Bronchial epithelial cell (primary cell): ENCODE measurements at places on chromosomes 2 and 18. TPM values are rescaled to one million over a fixed set of nuclear protein-coding genes. Genes with fewer than 3 reads are reported as not detected.

The LINC00305 gene
- total RNA-seq, result not detected in 2 replicates

The DLX1 gene
- total RNA-seq, result not detected in 2 replicates

The C2orf66 gene
- under 0.01 and 0.38 TPM in 2 replicates for total RNA-seq

The FOXD4L1 gene
- 0.13 and 0.26 TPM in 2 replicates for total RNA-seq

The ERMN gene
- total RNA-seq, result not detected in 2 replicates

The ITGB6 gene
- 21.1 and 31.5 TPM in 2 replicates for total RNA-seq

GRCh38 chr2:165533331-165533730, 63.8 kb downstream of the CSRNP3 start:
- no peak for DNase-seq

DNA sequence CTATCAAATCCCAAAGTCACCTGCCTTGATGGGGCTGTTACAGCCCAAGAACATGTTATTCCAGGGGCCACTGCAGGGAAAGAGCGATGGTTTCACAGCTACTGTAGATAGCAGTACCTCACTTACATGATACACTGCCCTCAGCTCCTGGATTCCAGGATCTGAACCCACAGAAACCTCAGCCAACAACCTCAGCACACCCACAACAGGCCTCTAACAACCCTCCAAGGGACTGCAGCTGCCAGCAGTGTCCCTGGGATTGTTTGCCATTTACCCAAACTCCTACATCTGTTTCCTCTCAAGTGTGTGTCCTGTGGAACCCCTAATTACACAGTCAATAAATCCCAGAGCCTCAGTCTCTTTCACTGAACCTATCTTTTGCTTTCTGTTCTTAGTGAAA, 28.2 kb downstream of the OSBPL1A start:
- no peak for DNase-seq

GRCh38 chr2:186560254-186560653, 29.6 kb upstream of the ITGAV start:
- no peak for DNase-seq

DNA sequence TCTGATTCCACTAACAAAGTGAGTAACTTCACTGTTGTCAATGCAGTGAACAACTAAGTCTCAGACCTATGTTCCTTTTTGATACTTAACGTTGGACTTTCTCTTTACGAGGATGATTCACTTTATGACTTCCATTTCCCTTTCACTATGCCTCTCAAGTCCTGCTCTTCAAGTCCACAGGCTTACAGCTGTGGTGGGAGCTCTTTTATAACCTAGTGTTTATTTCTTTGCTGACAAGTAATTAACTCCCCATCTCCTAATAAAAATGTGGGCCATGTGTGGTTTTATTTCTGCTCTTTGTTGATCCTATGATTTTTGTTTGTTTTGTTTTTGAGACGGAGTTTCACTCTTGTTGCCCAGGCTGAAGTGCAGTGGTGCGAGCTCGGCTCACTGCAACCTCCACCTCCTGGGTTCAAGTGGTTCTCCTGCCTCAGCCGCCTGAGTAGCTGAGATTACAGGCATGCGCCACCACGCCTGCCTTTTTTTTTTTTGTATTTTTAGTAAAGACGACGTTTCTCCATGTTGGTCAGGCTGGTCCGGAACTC, 142.1 kb downstream of the USP34 start:
- peak; percentile 55 for DNase-seq

GRCh38 chr2:217797661-217798069, 205.1 kb downstream of the TNS1 start:
- peak; percentile 96 for DNase-seq

- DNase-seq, result peak; percentile 48
Observed at GRCh38 chr2:25606892-25607291, 66.5 kb downstream of the DTNB start.

DNA sequence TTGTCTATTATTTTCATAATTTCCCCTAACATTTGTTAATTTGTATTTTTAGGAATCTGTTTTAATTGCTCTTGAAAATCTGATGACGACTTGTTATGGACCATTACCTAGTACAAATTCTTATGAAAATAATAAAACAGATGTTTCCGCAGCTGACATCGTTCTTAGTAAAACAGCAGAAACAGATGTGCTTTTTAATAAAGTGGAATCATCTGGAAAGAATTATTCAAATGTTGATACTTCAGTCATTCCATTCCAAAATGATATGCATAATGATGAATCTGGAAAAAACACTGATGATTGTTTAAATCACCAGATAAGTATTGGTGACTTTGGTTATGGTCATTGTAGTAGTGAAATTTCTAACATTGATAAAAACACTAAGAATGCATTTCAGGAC, 69.9 kb downstream of the PMS1 start:
- DNase-seq, result no peak

DNA sequence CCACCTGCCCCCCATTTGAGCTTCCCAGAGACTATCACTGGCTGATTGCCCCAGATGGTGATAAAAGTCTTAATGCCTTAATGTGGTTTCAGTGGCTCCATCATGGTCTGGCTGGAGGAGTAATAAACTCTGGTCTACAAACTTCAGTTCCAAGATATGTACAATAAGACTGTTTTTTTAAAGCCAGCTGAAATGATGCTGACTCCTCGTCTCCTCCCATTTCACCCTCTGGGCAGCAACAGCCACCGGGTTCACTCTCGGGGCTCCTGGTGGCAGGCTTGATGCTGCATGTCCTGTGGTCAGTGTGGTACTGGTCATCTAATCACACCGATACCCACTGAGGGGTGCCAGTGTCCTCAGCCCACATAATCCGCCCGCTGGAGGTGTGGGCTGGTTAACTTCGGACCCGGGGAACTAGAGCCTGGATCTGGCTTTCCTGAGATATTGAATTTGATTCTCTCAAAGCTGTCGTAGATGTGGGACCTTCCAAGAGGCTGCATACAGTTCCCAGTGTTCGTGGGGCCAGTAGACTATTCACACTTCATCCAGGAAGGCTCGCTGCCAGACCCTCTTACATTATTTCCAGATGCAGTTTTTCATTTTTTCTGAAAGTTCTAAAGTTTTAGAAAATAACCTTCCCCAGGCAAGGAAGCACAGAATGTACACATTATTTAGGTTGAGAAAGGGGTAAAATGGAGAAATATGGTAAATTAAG, 95.3 kb downstream of the GALR1 start:
- no peak for DNase-seq

GRCh38 chr2:169285531-169286235, 76.7 kb downstream of the LRP2 start:
- no peak for DNase-seq

GRCh38 chr2:27096748-27097297, 10.3 kb downstream of the KHK start:
- DNase-seq, result no peak

DNA sequence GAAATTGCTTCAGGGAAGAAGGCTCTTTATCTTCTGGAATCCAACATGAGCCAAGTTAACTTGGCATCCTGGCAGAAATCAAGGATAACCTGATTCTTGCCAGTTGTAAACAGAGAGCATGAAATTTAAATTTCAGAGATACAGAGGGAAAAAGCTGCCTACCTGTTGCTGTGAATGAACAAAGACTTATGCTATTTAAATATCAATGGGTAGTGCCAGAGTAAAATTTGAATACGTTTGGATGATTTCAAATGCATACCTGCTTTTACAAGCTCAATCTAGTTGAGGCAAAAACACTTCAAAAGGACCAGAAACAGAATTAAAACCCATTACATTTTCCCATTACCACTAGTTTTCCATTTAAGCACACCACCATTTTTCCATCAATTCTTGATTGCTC, 60.9 kb downstream of the CHST9 start:
- no peak for DNase-seq

GRCh38 chr2:109346601-109347228, 217.7 kb downstream of the SH3RF3 start:
- DNase-seq, result no peak

GRCh38 chr2:44707945-44708660, 233.4 kb upstream of the SIX3 start:
- DNase-seq, result peak; percentile 48
